ENCODE measurements at places on chromosomes 12 and 14. TPM values are rescaled to one million over a fixed set of nuclear protein-coding genes. Genes with fewer than 3 reads are reported as not detected.

DNA sequence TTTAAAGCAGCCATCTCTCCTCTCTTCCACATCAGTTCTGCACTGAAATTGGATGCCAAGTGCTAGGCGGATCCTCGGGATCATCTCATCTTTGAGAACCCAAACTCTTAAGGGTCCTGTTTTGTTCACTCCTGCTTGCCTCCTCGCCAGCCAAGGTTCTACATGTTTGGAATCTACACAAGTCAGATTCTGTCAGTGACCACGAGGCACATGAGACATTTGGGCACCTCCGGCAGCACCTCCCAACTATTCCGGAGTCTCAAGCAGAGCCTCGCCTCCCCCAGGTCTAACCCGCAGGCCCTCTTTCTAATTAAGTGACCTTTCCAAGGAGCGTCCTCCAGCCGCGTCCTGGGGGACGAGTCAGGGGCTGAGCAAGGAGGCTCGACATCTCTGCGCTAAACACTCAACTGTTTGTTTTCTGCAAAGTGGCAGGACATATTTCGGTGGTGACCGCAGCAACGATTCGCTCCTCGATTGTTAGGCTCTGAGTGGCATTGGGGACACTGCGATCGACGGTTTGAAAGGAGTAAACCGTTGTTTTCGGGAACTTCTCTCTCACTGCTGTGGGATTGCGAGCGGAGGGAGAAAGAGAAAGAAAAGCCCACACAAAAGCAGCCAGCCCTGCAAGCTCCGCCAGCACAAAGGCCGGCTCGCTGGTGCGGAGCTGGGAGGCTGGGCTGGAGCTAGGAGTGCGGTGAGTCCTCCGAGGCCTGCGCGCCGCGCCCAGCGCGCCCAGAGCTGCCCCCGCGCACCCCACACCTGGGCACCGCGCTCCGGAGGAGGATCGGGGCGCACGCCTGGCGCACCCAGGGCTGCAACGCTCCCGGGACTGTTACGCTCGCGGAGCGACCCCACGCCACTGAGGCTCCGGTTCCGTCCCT lies 640 bp downstream of the ARMH4 start:
- no peak for DNase-seq

DNA sequence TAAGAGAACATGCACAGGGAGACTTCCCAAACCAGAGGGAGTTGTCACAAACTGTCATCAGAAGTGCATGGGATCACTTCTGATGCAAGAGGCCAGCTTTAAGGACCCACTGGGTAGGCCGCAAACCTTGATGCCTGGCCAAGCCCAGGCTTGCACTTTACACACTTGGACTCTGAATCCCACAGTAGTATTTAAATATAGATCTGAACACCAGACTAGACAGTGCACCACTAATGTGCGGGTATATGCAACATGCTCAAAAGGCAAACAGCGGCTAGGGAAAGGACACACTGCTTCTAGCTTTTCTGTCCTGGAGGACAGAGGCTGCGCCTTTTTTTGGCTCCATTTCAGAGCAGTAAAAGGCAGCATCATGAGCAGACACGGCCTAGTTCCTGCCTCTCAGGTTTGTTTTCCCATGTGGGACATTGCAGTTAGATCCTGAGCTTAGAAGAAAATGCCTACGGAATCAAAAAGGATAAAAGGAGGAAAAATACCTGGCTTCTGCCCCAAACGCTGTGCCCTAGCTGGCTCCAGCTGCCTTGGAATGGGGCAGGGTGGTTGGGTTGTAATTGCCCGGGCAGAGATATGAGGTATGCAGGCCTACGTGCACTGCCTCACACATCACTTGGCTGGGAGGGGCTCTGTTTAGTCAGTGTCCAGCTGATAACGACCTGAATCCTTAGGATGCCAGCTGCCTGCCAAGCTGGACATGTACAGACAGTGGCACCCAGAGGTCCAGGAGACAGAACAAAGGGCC lies 84.5 kb upstream of the EGLN3 start:
- DNase-seq: no peak

DNA sequence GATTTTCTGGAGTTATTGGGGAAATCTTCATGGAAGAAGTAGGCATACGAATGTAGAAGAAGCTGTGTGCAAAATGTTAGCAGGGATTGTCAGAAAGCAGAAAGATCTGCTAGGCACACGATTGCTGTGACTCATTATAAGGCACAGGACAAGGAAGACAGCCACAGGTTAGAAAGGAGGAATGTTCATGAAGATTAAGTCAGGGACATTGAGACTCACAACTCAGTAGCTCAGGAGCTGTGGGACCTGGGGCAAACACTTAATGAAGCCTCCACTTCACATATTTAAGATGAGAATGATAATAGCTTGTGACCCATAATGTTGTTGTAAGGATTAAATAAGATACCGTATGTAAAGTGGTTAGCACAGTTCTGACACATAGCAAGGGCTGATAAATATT lies 26.6 kb upstream of the RTRAF start:
- no peak for DNase-seq

GRCh38 chr14:50471838-50472465 lies 60.4 kb downstream of the MAP4K5 start:
- no peak for DNase-seq

DNA sequence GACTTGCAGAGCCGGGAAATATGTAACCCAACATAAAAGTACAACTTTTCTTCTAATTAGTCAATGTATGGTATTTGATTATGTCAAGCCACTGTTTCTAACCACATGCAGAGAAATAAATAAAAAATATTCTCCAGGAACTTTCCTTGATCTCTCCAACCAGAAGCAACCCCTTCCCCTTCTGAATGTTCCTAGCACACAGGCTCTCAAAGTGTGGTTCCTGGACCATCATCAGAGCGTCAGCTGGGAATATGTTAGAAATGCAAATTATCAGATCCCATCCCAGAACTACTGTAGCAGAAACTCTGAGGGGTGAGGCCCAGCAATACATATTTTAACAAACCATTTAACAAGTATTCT lies 21.0 kb upstream of the ITPR2 start:
- DNase-seq: no peak

- DNase-seq: no peak
Observed at GRCh38 chr14:37842106-37842505, 246.7 kb downstream of the TTC6 start.

GRCh38 chr12:124677552-124678356 lies 110.3 kb upstream of the NCOR2 start:
- no peak for DNase-seq

DNA sequence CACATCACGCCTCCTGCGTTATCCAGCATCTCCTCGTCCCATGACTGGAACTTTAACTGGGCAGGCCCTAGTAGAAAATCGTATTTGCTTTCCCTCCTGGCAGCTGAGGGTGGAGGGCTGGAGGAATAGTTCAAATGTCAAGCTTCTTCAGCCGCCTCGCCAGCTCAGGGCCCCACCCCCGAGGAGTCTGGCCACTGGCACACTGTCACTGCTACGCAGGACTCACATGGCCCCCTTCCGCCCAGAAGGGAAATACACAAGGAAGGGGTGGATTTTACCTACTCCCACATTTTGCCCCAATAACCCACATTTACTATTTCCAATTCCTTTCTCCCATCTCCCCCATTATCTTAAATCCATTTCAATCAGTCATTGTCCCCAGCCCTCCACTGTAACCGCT lies 8.6 kb downstream of the SLC6A13 start:
- DNase-seq: no peak

GRCh38 chr14:104784846-104785707 lies 10.5 kb downstream of the AKT1 start:
- DNase-seq: no peak

GRCh38 chr12:127306604-127307215 lies 960.3 kb upstream of the TMEM132C start:
- DNase-seq: no peak

DNA sequence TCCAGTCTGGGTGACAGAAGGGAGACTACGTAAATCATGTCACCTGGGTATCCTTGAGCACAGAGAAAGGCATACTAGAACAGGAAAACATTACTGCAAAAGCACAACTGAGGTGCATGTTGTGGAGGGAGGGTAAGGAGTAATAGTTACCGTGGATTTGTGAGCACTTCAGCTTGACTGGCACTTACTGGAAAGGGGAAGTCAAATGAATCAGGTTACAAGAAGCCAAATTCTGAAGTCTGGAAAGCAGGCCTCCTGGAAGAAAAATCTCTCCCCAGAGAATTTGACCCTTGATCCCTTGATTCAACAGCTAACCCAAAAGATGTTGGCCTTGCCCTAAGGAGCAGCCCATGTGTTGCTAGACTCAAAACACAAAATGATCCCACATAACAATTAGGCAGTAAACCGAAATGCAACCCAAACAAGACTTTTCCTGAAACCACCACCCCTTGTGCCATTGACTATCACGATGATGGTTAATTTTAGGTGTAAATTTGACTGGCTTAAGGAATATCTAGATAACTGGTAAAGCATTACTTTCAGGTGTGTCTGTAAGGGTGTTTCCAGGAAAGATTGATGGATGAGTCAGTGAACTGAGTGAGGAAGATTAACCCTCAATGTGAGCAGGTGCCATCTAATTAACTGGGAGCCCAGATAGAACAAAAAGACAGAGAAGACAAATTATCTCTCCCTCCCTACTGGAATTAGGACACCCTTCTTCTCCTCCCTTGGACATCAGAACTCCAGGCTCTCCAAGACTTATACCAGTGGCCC lies 108.8 kb downstream of the SLC25A21 start:
- no peak for DNase-seq

Gene A2M
- polyA plus RNA-seq: 192 TPM

All from left renal cortex interstitium (tissue), 4 donors.